ENCODE measurements at places on chromosomes 2 and 18.

GRCh38 chr18:32974421-32975162 is 201.8 kb upstream of the KLHL14 start:
- no peak for DNase-seq

DNA sequence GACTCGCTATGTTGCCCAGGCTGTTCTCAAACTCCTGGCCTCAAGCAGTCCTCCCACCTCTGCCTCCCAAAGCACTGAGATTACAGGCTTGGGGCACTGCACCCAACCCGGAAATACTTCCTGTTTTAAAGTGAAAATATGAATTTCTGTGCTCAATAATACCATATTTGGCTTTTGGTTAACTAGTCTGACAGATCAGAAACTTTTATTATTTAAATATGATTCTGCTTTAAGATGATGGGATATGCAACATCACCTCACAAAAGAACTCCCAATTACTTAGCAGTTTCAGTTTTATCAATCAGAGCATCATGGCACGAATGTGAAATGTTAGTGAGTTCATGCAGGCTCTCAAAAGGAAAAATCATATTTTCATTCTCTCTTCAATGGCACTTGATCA is 120.6 kb downstream of the PTRHD1 start:
- no peak for DNase-seq

- peak; percentile 43 for DNase-seq
Measured at GRCh38 chr2:112712903-112713584, 7.8 kb upstream of the NT5DC4 start.

- no peak for DNase-seq
Measured at GRCh38 chr2:165435611-165436010, 33.9 kb upstream of the CSRNP3 start.

DNA sequence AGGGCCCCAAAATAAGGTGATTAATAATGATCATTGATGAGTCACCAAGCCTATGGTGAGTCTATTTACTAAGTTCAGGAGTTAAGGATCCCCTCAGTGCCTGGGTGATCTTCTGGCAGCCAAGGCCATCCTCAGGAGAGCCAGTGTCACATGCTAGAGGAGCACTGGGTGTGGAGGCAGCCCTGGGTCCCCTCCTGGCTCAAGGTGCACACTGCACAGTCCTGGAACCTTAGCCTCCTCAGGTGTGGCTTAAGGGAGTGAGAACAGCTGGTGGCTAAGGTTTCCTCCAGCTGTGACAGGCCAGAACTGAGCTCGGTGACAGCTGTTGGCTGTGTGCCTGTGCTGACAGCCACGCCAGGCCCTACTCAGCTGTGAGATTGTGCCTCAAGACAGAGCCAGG is 52.1 kb upstream of the ACAA2 start:
- no peak for DNase-seq

DNA sequence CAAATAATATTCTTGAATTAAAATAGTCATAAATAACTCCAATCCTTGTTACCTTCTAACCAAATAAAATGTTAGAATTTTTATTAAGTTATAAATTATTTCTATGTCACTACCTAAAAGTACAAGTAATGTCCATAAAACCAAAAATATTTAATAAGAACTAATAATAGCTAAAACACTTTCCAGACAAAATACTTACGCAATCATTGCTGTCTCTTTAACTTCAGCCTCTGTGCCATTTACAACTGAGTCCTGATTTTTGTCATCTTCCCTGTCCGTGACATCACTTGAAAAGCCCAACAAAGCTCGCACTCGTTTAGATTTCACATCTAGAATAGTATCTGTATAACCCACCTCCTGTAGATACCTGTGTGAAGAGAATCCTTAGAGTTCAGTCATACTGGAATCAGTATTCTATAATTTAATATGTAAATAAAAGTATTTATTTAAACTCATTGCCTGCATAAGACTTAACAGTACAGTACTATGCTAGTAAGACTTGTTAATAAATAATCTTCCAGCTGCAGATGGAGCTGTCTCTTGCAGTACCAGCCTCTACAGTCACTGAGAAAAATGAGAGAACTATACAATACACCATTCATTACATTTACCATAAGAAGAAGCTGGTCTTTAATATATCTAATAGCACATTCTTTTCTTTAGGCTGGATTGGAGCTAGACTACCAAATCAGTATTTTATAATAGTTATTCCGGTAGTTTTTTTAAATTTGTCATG is 63.8 kb downstream of the STRN start:
- no peak for DNase-seq

DNA sequence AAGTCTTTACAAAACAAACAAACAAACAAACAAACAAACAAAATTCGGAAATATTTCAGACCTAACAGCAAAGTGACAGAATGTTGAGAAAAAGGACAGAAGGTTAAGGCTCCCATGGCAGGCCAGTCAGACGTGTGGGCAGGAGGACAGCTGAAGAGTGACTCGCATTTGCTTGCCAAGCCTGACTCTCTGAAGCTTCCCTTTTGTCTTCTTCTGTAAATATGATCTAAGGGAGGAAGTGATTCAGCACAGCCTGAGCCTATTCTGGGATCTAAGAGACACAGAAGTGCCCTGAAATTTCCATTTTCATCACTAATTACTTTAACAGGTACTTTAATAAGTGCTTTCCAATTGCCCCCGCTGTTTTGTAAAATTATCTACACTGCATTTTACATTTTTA is 134.0 kb upstream of the LYPD1 start:
- DNase-seq: peak; percentile 46

GRCh38 chr2:207632575-207633493 is 7.6 kb upstream of the METTL21A start:
- peak; percentile 33 for DNase-seq

DNA sequence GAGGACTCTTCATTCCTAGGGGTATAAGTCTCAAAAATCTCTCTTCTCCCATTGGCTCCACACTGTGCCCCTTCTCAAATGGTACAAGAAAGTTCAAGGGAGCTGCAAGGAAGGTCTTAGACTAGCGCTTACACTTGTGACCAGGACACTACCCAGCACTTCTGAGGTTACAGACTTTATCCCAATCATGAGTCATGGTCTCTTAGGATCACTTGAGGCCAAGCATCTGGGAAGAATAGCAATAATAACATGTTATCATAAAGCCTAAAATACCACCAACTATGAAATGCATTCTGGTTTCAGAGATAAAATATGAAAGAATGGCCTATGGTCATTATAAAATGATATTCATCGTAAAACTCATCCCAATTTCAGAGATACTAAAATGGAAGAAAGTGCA is 309.9 kb upstream of the PKDCC start:
- peak; percentile 20 for DNase-seq

DNA sequence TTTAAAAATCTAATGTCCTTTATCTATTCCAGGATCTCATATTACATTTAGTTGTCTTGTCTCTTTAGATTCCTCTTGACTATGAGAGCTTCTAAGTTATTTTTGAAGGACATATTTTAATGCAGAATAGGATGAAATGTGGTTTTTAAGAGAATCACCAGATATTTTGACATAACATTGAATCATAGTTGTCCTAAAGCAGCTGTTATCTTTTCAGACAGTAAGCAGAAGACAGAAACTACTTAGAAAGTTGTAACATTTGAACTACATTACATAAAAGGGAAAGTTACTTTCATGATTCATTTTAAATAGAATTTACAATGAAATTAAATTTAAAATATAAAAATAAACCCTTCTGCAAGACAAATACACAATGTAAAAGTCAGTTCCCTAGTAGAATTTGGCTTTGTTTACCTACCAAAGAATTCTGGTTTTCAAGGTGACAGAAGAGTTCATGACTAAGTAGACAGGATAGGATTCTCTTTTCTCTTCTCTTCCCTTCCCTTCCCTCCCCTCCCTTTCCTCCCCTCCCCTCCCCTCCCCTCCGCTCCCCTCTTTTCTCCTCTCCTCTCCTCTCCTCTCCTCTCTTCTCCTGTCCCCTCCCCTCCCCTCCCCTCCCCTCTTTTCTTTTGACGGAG is 186.0 kb downstream of the DIS3L2 start:
- no peak for DNase-seq

GRCh38 chr2:133636287-133636686 is 68.0 kb upstream of the NCKAP5 start:
- DNase-seq: no peak

DNA sequence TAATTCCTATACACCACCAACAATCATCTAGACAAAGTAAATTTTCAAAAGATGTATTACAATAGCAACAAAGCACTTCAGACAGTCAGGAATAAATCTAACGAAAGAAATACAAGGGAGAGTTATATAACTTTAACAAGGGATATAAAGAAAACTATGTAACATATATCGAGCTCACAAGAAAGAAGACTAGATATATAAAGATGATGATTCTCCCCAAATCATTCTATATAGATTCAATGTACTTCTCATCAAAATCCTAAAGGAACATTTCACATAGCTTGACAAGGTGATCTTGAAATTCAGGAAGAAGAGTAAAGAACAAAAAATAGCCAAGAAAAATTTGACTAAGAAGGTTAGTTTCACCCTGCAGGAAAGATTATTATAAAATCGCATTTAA is 179.4 kb downstream of the SP3 start:
- DNase-seq: no peak

Measured in GM03348 (cell line).